Cardiac septum (tissue), 1 donor: ENCODE measurements at places on chromosomes 4 and X. TPM values are rescaled to one million over a fixed set of nuclear protein-coding genes. Genes with fewer than 3 reads are reported as not detected.

MGAT4D gene
- not detected for total RNA-seq

BMP3 gene
- total RNA-seq = not detected

TMEM156 gene
- not detected for total RNA-seq

PASD1 gene
- total RNA-seq = not detected

GRCh38 chrX:89034679-89035078, 287.7 kb downstream of the CPXCR1 start:
- no peak for DNase-seq
